ENCODE measurements at places on chromosomes 3 and 15.

DNA sequence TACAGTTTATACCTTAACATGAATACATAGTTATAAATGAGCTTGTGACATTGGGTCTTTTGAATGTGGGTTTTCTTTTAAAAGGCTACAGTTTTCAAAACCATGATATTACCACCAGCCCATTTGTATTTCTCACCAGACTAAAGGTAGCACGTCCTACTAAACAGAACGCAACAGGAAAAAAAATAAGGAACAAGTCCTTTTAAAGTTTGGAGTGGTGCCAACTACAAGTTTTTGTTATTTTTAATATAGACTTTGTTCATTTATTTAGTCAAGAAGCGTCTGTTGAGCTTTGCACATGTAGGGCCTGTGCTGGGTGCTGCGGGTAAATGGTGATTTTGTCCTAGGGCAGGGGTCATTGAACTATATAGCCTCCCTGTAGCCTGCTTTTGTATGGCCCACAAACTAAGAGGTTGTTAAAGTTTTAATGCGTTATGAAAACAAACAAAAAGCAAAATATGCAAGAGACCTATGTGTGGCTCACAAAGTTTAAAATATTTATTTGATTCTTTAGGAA, 164.4 kb downstream of the GHSR start:
- no peak for DNase-seq

- DNase-seq = no peak
Observed at GRCh38 chr3:138846262-138846791, 11.6 kb upstream of the PIK3CB start.

DNA sequence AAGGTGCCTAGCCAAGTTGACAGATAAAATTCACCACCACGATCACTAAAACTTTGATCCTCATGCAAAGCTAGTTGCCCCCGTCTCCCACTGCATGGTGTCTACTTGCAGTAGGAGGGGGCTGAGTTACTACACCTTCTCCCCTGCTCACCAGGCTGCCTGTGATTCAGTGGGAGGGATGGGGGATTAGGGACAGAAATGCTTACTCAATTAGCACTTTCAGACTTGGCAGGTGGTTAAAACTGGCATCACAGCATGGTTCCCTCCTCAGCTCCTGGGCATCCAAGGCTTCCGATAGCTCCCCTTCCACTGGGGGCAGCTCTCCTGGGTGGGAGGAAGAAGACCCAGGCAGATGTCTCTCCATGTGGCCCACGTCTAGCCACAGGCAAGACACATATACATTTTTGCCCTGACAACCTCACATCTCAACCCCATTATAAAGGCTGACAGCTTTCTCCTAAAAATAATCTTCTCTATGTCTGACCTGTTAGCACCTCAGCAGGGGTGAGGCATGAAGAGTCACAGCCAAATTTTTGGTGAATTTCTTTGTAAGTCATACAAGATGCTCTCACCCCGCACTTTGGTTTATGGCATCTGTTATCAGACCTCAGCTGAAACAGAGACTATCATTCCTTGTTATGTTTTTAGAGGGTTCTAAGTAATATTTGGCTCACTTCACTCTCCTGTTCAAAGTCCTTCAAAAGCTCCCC, 369.0 kb downstream of the SV2B start:
- DNase-seq = no peak

GRCh38 chr3:161104561-161105551, at the start of gene B3GALNT1:
Gene B3GALNT1 (minus strand): TSS chr3:161105349. CDS start chr3:161086754, 18,595 bp downstream.
- DNase-seq = no peak

DNA sequence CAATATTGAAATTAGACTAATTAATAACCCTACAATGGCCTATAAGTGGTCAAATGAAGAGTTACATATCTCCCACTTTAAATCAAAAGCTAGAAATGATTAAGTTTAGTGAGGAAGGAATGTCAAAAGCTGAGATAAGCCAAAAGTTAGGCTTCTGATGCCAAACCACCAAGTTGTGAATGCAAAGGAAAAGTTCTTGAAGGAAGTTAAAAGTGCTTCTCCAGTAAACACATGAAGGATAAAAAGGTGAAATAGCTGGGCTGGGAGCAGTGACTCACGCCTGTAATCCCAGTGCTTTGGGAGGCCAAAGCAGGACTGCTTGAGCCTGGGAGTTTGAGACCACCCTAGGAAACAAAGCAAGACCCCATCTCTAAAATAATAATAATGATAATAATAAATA, 46.9 kb upstream of the DCUN1D1 start:
- no peak for DNase-seq

- no peak for DNase-seq
Observed at GRCh38 chr3:183490211-183490601, 61.8 kb upstream of the MCF2L2 start.

DNA sequence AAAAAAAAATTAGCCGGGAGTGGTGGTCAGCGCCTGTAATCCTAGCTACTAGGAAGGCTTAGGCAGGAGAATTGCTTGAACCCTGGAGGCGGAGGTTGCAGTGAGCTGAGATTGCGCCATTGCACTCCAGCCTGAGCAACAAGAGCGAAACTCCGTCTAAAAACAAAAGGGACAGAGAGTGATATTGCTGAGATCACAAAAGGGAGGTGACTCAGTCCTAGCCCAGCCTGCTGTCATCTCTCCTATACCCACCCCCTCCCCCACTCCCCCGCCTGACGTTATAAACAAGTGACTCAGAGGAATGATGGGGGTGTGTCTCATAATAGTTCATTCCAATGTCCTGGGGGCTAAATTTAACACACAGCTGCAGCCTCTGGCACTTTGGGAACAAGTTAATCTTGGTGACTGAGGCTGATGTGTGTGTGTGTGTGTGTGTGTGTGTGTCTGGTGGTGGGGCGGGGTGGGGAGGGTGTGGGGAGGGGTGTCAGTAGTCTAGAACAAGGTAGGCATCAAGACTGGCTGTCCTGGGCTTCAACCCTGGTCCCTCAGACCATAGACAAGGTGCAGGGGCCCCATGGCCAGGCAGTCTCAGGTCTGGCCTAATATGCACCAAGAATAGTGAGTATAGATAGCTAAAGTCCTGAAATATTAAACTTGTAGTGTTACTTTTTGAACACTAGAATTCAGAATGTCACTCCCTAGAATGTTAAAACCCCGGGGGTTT, 1.3 kb upstream of the KLHL40 start:
- no peak for DNase-seq

DNA sequence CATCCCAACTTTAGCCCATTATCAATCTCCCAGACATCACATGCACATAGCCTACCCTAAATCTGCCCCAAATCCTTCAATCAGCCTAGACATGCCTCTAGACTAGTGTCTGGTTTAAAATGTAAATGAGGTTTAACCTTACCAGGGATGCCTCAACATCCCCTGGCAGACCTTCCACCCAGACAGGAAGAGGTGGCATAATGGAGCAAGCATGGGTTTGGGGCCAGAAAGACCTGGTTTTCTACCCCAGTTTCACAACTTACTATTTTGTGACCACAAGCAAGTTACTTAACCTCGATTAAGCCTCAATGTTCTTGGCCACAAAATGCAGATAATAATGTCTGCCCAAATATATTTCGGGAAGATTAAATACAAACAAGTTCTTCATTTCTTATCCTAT, 28.3 kb upstream of the THBS1 start:
- no peak for DNase-seq

DNA sequence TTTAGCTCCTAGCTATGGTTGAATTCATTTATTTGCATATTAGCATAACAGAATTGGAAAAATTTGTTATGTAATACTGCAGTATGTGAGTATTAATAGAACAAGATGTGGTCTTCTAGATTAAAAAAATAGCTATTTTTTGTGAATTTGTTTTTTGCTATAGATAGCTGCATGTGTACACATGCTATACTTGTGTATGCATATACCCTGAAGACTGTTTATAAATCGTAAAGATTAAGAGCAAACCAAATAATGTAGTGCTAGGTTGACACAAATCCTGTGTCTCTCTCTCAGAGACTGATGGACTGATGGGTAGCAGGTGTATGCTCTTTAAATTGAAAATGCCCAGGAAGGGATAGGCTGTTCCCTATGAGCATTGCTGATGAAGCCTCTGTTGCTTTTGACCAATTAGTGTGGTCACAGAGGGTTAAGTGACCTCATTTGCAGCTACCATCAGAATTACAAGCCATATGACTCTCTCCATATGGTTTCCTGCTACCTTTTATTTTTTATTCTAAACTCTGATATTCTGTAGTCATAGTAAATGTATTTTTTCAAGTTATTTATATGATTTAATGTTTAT, 9.0 kb downstream of the PLCL2 start:
- DNase-seq = no peak

- DNase-seq = no peak
Observed at GRCh38 chr3:146493761-146494160, 24.4 kb upstream of the PLSCR2 start.

GRCh38 chr15:40471808-40472150, 995 bp downstream of the CHST14 start:
- DNase-seq = no peak

DNA sequence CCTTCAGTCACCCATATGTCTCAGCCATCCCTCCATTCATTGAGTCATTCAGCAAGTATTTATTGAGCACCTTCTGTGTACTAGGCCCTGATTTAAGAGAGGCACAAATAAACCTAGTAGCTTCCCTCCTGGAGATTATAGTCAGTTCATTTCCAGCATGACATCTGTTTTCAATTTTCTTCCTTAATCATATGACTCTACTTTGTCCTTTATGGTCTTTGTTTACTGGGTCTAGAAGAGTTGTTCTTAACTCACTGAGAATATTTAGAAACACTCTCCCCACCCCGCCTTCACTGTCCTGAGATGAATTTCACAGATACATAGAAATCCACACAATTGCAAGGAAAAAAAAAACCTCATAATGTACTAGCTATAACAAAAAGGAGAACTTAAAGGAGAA, 44.8 kb upstream of the ADAMTS9 start:
- no peak for DNase-seq

DNA sequence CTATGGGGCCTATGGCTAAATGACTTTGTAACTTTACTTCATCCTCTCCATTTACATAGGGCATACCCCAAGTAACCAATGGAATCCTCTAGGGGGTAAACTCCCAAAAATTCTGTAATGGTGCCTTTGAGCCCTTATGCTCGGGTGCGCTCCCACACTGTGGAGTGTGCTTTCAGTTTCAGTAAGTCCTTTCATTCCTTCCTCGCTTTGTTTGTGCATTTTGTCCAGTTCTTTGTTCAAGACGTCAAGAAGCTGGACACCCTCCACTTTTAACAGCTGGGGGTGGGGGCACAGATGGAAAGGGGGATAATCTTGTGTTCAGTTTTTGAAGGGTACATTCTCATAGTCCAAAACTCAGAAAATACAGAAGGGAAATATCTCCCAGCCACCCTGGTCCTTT, 84.4 kb upstream of the C2CD4B start:
- no peak for DNase-seq

- DNase-seq = no peak
Observed at GRCh38 chr3:15665510-15666150, 64.1 kb downstream of the BTD start.

Measured in esophagus squamous epithelium (tissue), 5 donors.